SW 1271 (cell line): ENCODE measurements at places on chromosomes 1 and 21.

GRCh38 chr1:190479050-190479397, 1.4 kb upstream of the BRINP3 start:
- DNase-seq = no peak

- DNase-seq = no peak
These were observed 55.9 kb upstream of the SAMD13 start for GRCh38 chr1:84245563-84245962.

DNA sequence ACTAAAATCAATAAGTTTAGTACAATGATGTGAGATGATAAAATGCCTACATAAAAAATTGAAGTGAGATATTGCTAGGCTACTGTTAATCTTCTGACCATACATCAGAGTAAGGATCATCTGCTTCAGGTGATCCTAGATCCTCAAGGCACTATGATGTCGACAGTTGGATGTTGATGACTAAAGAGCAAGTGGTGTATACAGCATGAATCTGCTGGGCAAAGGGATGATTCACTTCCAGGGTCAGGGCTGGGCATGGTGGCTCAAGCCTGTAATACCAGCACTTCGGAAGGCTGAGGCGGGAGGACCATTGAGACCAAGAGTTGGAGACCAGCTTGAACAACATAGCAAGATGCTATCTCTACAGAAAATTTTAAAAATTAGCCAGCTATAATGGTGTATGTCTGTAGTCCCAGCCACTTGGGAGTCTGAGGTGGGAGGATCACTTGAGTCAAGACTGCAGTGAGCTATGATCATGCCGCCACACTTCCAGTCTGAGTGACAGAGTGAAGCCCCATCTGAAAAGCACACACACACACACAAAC, 24.6 kb downstream of the NUF2 start:
- DNase-seq = no peak

- no peak for DNase-seq
These were observed 219.5 kb downstream of the HLX start for GRCh38 chr1:221098471-221099405.

GRCh38 chr21:42225042-42225441, 6.1 kb downstream of the ABCG1 start:
- no peak for DNase-seq
